ENCODE measurements at places on chromosomes 5 and 9. TPM values are rescaled to one million over a fixed set of nuclear protein-coding genes. Genes with fewer than 3 reads are reported as not detected.

PHF24 gene
- polyA plus RNA-seq, result 0.21 TPM

DNA sequence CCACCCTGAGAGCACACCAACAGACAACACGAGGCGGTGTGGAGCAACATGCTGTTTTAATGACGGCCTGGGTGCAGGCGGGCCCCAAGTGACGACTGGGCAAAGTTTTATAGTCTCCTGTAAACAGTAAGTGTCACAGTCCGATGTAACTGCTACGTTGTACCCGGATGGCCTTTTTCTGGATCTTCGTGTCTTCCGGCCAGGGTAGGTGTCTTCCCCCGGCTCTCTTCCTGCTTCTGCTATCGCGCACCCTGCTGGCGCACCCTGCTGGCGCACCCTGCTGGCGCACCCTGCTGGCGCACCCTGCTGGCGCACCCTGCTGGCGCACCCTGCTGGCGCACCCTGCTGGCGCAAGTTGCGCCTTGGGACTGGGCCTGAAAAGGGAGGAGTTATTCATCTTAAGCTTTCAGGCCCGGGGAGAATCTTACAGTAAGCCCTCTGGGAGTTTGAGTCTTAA lies 143.0 kb upstream of the TARS1 start:
- no peak for DNase-seq

DNA sequence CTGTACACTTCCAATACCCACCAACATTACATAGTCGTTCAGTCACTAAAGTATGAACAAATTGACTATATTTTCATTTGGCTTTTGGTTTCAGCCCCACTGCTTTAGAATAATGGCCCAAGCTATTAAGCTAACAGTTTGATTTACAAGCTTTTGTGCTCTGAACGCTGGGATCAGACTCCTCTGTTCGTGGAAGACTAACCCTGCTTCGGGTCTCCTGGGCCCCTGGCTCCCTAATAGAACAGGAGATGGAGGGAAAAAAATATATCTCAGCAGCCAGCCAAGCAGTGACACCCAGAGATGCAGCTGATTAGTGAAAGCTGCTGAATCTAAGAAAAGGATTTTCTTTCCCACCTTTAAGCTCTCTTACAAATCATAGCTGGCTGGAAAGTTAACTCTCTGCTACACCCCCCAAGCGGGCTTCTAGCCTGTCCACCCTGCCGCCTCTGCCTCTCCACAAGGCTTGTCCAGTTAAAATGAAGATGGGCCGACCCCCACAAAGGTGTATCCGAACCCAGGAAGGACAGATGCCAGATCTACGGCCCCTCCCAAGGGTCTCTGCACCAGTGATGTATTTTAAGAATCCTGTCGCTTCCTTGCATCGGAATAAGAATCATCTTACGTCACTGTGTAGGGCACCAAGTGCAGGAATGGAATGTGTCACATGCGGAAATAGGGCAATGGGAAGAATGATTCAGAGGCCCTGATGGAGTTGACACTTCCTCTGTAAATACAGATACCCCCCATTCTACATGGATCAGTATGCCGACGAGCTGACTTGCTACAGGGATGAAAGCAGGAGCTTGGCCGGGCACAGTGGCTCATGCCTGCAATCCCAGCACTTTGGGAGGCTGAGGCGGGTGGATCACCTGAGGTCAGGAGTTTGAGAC lies 33.4 kb upstream of the BARHL1 start:
- no peak for DNase-seq

DNA sequence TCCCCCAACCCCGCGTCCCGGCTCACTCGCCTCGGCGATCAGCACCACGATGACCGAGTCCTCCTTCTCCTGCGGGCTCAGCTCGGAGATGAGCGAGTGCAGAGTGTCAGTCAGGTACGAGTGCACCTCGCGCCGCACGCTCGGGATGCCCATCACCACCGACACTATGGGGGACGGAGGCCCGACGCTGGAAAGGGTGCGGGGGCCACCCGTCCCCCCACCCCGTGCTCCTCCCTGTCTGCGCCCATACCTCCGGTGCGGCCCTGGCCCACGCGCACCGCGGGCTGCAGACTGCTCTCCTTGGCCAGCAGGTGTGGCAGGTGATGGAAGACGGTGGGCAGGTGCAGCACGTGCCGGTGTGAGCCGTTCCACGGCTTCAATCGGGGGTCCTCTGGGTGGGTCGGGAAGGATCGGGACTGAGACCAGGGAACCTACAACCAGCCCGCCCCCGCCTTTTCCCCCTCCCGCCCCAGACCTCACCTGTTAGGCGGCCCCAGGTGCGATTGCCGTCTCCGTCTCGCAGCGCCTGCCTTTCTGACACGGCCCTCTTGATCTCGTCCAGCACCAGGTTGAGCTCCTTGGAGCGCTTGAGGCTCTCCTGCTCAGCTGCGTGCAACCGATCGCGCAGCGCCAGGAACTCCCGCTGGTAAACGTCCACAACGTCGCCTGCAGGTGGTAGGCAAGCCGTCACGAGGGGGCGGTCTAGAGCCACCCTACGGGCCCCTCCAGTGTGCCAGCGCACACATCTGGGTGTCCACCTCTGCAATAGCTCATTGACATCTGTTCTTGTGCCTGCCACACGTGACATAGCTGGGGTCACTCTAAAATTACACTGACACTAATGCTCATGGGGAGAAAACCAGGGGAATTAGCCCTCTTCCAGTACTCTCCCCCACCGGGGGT lies 5.1 kb downstream of the MGAT4B start:
- no peak for DNase-seq

- DNase-seq, result no peak
These were observed 42.3 kb upstream of the ZSWIM6 start for GRCh38 chr5:61289669-61290306.

DNA sequence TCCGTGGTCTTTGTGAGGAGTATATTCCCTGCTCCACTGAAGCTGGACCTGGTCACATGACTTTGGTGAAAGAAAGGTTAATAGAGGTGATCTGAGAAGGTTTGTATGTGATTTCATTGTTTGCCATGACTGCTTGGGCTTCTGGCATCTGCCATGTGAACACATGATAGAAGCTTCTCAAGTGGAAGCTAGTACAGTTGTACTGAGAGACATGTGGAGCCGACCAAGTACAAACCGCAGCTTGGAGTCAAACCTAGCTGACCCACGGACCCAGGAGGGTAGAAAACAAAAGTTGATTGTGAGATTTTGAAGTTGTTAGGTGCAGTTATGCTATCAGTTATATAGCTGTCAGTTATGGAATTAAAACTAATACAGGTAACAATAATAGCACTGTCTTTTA lies 140.4 kb downstream of the CARTPT start:
- DNase-seq, result no peak

GABRP gene
- 1.4 TPM for polyA plus RNA-seq

DNA sequence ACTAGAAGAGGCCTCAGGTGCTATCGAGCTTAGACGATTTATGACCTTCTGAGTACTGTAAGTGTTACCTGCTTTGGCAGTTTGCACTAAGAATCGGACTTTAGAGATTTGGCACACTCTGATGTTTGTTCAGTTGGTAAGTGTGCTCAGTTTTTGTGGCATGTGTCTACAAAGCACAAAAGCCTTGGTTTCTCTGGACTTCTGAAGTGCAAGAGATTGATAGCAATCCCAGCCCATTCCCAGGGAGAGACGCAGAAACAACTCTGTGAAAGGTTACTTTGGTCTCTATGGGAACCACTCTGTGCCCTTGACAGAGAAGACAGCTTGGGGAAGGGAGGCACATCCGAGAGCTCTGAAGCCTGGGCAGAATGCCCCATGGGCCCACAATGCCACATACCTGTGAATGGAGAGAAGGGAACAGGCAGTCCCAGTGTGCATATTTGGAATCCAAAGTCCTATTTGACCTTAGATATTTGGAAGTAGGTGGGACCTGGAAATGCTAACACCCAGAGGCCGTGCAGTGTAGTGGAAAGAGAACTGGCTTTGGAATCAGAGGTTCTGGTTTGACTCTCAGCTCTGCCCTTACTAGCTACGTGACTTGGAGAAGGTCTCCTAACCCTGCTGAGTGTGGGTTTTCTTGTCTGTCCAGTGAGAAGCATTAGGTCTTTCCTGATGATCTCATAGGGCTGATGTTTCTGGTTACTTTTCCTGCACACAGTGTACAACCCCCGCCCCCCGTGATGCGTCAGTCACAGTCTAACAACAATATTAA lies 194.3 kb upstream of the VLDLR start:
- no peak for DNase-seq

GRCh38 chr5:31408814-31409213 lies 123.1 kb downstream of the DROSHA start:
- DNase-seq, result no peak

GRCh38 chr5:24585751-24586150 lies 59.0 kb downstream of the CDH10 start:
- DNase-seq, result no peak

CBY3 gene
- polyA plus RNA-seq, result 0.28 TPM

DNA sequence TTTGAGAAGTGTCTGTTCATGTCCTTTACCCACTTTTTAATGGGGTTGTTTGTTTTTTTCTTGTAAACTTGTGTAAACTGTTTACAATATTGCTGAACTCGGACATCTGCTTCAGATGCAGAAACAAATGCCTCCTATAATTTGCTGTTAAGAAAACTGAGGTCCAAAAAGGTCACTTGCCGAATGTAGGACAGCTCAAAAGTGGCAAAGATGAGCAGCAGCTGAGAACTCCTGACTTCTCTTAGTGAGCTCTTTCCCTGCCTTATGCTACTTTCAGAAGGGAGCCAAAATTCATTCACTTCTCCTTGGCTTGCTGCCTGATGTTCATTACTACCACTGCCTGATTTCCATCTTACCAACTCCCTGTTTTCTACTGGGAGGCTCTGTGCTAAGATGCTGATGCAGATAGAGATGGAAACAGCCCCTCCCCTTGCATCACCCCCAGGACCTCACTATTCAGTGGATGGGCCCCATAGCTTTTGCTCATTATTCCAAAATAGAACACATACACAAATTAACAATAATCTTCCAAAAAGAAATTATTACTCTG lies 60.1 kb downstream of the SEMA6A start:
- DNase-seq, result no peak

PCDHA11 gene
- polyA plus RNA-seq, result 0.16 TPM

GRCh38 chr5:61805101-61805500 lies 473.0 kb downstream of the ZSWIM6 start:
- no peak for DNase-seq

DNA sequence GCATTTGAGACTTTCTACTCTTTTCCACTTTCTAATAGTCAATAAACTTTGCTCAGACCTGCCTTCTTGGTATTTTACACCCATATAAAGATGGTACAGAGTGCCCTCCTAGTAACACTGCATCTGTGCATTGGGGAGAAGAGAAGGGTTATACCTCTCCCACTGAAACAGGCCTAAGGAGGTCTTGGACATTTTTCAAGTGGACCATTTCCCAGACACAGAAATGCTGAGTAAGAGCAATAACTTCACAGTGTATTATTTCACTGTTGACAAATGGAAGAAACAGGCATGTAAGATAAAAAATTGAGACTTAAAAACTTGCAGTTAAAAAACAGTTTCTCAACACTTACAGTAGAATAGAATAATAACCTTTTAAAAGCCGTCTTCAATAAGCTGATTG lies 1224.0 kb upstream of the CDH18 start:
- no peak for DNase-seq

- DNase-seq, result no peak
These were observed 95.5 kb downstream of the BARX1 start for GRCh38 chr9:93859431-93860215.

DNA sequence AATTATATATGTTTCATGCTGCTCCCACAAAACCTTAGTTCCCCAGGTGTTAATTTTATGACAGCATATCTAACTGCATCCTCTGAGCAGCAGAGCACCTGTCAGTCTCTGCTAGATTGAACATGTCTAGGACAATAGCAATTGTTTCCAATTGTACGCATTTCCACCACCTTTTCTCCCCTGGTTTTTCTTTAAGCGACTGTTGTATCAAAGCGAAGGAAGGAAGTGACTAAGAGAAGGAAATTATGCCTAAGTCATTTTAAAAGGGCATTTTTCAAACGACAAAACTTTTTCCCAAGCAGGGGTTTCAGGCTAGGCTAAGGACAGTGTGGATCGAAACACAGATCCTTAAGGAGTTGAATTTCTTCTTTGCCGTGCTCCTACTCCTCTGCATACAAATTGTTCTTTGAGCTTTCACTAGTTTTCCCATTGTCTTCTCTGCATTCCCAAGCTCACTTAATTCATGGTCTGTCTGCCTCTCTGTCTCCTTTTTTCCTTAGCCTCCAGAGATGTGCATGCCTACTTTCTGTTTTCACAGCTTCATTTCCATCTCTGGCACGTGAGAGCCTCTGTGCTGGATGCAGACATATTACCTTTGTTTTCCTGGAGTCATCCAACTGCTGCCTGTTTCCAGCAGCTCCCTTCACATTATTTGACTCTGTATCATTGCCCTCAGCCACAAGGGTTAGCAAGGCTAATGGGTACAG lies 39.4 kb upstream of the STARD4 start:
- no peak for DNase-seq

DNA sequence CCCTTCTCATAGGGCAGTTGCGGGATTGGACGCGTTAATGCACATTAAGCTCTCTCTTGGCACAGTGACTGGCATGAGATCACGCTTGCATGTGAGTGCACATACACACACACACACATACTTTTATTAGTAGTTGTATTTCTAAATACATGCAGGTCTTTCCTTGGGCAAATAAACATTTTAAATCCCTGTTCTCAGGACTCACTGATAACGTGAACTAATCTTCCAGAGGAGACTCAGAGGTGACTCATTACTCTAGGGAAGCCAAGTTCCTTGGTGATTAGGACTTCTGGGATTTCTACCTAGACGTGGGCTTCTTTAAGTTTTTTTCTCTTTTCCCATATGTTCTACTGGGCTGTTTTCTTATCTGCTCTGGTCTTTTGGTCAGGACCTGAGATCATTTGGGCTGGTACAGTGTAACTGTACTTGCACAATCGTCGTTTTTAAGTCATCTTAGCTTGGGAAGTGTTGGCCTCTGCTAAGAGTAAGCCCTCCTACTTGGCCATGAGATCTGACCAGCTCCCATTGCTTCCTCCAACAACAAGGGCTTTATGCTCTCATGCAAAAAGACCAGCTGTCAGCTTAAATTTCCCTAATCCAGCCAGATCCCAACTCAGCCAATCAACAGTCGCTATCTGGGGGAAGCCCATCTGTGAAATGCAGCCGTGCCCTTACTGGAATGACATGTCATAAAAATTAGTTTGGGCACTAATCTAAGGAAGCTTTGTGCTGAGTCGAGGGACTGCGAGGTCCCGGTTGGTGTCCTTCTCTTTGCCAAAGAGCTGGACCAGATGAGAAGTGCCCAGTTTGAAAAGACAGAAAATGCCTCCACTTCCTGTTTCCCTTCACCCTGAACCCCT lies 176.4 kb upstream of the ANKRD55 start:
- DNase-seq, result no peak

DNA sequence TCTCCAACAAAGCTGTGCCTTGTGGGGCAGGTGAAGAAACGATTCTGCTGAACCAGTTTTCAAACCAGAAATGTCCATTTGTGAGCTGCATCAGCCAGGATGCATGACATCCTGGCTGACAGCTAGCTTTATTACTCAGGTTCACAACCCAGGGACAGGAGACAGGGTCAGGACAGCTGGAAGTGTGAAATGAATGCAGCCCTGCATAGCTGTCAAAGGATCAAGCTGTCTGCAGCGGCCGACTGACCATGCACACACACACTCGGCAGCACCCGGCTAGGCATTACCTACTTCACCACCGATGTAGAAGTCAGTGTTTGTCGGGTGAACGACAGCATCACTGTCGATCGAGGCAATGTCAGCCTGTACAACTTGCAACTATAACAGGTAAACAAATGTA lies 48.5 kb downstream of the MACROH2A1 start:
- no peak for DNase-seq

GRCh38 chr9:29798599-29798998 lies 2225.3 kb upstream of the C9orf72 start:
- DNase-seq, result no peak

- no peak for DNase-seq
These were observed 463.4 kb downstream of the PDE4D start for GRCh38 chr5:59430066-59430685.
